ENCODE measurements at places on chromosomes 12 and 14.
A peak's percentile ranks its signal among the peaks of the same experiment; 100 is the strongest.

DNA sequence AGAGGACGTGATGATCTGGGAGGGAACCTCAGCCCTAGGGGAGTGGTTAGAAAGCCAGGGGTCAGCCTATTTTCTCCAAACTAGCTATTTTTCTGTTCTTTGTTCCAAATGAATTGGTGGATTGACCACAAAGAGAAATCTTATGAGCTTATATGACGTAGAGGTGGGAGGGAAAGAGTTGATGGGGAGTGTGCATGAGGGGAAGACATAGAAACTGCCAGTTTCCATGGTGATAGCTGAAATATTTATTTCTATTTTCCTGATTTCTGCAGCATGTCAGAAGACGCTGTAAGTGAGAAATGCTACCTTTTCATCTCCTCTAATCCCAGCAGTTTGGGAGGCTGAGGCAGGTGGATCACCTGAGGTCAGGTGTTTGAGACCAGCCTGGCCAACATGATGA, 51.4 kb upstream of the CISTR start:
- H3K4me3 ChIP-seq, result no peak overlapping the region
- no peak for DNase-seq
- H3K36me3 ChIP-seq, result no peaks in the 10 kb centered on the region

- H3K36me3 ChIP-seq, result no peaks in the 10 kb centered on the region
- no peak overlapping the region for H3K27ac ChIP-seq
- H3K27me3 ChIP-seq, result no peaks in the 10 kb centered on the region
- H3K4me1 ChIP-seq, result no peaks in the 10 kb centered on the region
- no peak for DNase-seq
Observed at GRCh38 chr14:29062976-29063375, 296.4 kb downstream of the FOXG1 start.

- H3K36me3 ChIP-seq, result no peaks in the 10 kb centered on the region
- H3K4me1 ChIP-seq, result no peaks in the 10 kb centered on the region
- H3K27ac ChIP-seq, result no peak overlapping the region
- DNase-seq, result no peak
- H3K27me3 ChIP-seq, result no peaks in the 10 kb centered on the region
Observed at GRCh38 chr14:72512925-72513324, 381.0 kb downstream of the DPF3 start.

- DNase-seq, result no peak
- no peaks in the 10 kb centered on the region for H3K4me1 ChIP-seq
- H3K36me3 ChIP-seq, result no peaks in the 10 kb centered on the region
- H3K27me3 ChIP-seq, result no peaks in the 10 kb centered on the region
Observed at GRCh38 chr12:47114481-47114892, 34.7 kb upstream of the AMIGO2 start.

- H3K4me1 ChIP-seq, result peaks cover 12% of the 10 kb centered on the region
- H3K36me3 ChIP-seq, result no peaks in the 10 kb centered on the region
- peak; percentile 68 for DNase-seq
- H3K4me3 ChIP-seq, result no peak overlapping the region
Observed at GRCh38 chr12:120677765-120678473, 9.0 kb upstream of the MLEC start.
